ENCODE measurements at places on chromosomes 11 and 22. TPM values are rescaled to one million over a fixed set of nuclear protein-coding genes. Genes with fewer than 3 reads are reported as not detected.

Gene SYT12
- 3.1 TPM for total RNA-seq

Gene RAB38
- 3.5 TPM for total RNA-seq

Gene SLC25A18
- total RNA-seq: 8.4 TPM

Gene APOL1
- 82.3 TPM for total RNA-seq

Gene ACAD8
- 24.5 TPM for total RNA-seq

Gene MPPED2
- 4.9 TPM for total RNA-seq

Gene CDC45
- total RNA-seq: not detected

Gene ANO1
- 5.7 TPM for total RNA-seq

Gene CAVIN3
- 56.0 TPM for total RNA-seq

Gene APOBEC3H
- total RNA-seq: not detected

Gene MRGPRF
- total RNA-seq: 29.8 TPM

Gene SYVN1
- 78.8 TPM for total RNA-seq

Gene HTR3A
- not detected for total RNA-seq

Gene PIWIL4
- total RNA-seq: 1.5 TPM

Gene H19
- total RNA-seq: 292 TPM

All from mesenteric fat pad (tissue), 1 donor.